ENCODE measurements at places on chromosomes 6 and 20. TPM values are rescaled to one million over a fixed set of nuclear protein-coding genes. Genes with fewer than 3 reads are reported as not detected.
A peak's percentile ranks its signal among the peaks of the same experiment; 100 is the strongest.

DNA sequence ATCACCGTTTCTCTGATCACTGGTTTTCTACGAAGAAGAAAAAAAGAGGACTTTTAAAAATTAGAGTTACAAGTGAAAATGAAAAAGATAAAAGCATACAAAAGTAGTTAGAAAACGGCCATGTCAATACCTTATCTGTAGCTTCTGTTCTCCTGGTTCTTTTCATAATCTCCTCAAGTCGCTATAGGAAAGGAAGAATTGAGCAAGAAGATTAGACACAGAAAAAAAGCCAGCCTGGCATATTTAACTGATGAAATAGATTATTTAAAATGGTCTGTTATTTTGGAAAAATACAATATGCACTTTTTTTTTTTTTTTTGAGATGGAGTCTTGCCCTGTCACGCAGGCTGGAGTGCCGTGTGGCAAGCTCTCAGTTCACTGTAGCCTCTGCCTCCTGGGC lies 70.2 kb upstream of the BCLAF1 start:
- DNase-seq = no peak

Gene SGK2
- total RNA-seq = not detected

DNA sequence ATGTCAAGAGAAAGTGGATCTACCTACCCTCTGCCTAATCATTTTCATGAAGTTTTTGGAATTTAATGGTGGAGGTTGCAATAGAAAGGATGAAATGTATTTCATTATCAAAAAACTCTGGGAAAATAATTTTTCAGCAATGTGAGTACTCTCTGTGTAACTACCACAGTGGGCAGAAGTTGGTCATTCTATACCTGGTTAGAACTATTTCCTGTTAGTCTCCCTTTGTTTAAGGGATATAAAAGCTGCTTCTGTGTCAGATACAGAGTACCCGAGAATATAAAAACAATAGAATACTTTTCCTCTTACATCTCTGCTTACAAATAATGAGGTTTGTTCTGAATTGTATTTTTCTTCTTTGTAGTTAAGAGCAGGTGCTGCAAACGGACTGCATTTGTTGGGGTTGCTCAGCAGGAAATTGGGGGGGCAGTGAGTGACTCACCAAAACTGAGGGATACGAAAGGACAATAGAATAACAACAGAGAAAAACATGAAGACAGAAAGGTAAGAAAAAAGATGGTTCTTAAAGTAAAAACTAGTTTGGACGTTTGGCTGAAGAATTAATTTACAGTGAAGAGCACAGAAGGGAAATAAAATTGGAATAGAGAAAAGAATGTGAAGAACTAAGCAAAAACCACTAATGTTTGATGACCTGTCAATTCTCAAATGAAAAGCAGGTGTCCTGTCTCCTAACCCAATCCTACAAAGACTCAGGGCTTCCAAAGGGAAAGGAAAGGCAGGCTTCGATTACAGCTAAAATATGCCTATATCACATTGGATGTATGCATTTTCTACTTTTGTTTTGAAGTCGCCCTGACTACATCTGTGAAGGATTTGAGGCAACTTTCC lies 703.1 kb downstream of the RFPL4B start:
- DNase-seq = no peak

GRCh38 chr20:54083459-54083858 lies 13.1 kb upstream of the BCAS1 start:
- no peak for DNase-seq

GRCh38 chr6:168371981-168372711 lies 52.6 kb upstream of the DACT2 start:
- DNase-seq = no peak

DNA sequence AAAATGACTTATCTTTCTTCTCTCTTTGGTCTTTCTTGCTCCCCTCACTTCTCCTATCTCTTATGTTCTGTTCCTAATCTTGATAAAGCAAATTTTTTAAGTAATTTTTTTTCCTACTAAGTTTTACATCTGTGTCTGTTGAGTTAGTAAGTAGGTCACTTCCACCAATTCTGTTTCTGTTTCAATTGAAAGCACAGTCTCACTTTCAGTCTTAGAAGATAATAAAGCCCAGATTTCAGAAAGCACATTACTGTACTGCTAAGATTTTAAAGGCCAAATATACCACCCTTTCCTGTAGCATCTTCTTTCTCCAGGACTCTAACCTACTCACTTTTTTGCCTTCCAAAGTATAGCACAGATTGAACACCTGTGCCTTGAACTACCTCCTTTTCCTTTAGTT lies 866.1 kb upstream of the ADGRB3 start:
- no peak for DNase-seq

GRCh38 chr6:155693573-155694418 lies 238.2 kb upstream of the NOX3 start:
- DNase-seq = no peak

DNA sequence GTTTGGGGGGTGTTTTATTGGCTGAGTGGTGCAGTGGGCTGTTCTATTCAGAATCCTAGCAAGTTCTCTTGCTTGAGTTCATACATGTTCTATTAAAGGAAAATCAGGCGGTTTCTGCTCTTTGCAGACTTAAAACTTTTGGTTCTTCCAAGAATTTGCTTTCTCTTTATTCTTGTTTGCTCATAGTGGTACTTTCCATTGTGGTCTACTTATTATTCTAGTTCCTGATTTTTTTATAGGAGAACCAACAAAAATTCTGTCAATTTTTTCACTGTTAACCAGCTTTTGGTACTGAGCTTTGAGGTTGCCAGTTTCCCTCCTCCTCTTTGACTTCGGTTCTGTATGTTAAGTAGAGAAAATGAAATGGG lies 6.7 kb downstream of the AFDN start:
- no peak for DNase-seq

- DNase-seq = no peak
Observed at GRCh38 chr6:16403831-16404230, 165.4 kb downstream of the GMPR start.

DNA sequence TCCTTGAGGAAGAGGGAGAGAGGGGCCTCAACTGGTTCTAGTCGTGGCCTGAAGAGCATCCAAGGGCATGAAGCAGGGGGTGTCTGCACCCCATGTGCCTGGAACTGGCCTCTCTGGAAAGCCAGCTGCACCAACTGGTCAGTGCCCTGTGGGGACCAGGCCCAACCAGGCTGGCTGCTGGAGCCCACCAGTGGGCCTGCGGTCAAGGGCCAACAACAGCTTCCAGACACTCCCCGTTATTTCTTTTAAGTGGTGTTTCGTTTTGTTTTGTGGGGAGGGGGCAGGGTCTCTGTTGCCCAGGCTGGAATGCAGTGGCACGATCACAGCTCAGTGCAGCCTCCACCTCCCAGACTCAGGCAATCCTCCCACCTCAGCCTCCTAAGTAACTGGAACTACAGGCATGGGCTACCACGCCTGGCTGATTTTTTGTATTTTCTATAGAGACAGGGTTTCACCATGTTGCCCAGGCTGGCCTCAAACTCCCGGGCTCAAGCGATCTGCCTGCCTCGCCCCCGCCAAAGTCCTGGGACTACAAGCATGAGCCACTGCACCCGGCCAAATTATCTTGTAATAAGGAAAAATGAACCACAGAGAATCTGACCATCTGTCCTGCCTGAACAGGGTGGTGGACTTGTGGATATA lies 11.9 kb upstream of the C20orf144 start:
- no peak for DNase-seq

DNA sequence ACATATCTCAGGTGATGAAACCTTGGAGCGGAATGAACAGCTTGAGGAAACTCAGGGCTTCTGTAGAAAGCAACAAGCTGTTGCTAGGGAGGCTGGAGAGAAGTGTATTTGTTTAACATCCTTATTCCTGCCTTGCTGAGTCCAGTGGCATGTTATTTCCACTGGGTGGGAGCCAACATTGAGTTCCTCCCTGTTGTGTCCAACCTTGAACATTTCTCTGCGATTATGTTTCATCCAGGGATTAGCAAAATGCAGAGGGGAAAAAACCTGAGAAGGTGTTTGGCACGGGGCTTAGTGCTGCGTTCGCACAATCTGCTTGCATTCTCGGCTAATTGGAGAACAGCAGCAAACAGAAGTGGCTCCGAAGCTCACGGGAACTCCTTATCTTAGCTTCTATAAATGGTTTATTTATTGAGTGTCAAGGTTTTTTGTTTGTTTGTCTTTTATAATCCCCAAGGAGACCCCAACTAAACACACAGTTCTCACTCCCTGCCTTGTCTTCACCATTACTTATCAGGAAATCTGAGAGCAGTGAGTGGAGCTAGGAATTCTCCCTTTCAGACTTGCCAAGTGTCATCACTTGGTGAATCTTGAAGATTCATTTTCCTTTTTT lies 412.8 kb downstream of the CDC5L start:
- no peak for DNase-seq

Gene KCNK15
- 0.13 TPM for total RNA-seq

DNA sequence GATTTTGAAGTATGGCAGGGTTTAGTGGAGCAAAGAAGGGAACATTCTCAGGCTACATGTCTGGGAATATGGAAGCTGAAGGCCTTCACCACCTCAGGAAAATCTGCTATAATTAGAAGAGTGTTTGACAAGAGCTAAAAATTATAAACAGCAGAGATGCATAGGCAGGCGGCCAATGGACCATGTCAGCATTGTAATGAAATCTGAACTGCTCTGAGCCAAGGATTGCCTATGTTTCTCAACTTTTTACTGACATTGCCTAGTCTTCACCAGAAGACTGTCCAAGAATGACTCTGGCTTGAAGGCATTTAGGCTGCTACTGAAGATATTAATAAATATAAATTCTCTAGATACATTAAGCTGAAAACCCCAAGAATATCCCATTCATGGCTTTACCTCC lies 84.1 kb downstream of the C6orf52 start:
- DNase-seq = no peak

DNA sequence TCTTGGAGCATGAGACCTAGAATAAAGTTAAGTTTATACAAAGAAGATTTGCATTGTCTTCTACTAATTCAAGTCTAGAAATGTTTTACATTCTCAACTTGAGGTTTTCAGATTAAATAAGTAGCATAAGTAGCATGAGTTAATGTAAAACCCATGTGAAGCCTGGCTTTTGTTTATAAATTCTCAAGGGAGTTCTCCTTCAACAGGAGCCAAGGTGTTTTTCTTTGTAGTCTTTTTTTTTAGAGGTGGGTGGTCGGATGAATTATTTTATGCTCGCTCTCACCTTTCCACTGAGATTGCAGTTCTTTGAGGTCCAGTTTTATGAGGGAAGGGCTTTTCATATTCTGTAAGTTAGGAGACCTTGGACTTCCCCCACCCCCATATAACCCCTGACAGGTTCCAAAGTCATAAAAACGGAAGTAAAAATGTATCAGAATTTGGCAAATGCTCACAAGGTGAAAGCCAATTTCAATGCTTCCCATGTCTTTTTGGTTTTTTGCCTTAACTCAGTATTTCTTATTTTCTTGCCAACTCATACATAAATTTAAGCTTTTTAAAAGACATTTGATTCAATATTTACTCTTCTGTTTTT lies 244.3 kb upstream of the ASCC3 start:
- no peak for DNase-seq

Gene CST9L
- total RNA-seq = not detected

DNA sequence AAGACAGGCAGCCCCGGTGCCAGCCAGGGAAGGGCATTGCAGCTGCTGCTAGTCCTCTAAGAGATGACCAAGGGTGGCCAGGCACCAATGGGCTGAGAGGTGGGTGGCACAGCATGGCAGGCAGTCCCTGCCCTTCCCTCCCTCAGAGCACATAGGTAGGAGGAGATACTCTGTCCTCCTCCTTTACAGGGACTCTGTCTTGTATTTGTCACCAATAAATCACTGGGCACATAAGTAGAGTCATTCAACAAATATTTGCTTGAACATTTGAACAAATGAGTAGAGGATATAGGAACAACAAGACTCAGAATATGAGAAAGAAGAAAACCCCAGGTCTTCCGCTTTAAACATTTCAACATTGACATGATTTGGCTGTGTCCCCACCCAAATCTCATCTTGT lies 69.4 kb upstream of the CLDN20 start:
- DNase-seq = no peak

Gene PDE7B
- total RNA-seq = 7.1 TPM

Gene USP49
- total RNA-seq = 1.8 TPM

GRCh38 chr6:14822012-14822553 lies 423.8 kb upstream of the JARID2 start:
- DNase-seq = no peak

DNA sequence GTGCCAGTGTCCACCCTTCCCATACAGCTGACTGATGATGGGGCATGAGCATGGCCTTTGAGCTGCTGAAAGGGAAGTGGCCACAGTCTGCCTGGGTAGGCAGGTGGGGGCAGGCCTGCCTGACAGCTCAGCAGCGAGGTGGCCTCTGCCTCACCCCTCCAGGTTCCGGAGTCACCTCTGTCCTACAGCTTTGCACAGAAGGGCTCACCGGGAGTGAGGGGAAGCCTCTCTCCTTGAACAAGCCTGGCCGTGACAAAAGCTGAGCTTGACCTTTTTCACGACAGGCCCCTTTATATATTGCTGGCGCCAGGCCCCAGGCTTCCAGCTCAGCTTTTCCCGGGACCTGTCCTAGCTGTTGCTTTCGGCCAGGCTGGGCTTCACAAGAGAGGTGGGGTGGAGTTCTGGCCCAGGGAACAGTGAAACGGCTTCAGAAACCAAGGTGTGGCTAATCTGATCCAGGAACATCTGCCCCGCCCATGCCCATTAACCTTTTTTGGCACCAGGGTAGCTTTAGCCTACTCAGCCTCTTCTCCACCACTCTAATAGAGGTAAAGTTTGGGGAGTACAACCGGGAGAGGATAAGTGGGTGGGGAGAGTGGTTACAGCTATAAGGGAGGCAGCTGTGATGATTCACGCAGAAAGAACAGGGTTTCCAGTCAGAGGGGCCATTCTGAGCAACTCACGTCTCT lies 42.9 kb downstream of the C6orf132 start:
- no peak for DNase-seq

- DNase-seq = peak; percentile 59
Observed at GRCh38 chr6:81465859-81466258, 286.6 kb downstream of the TENT5A start.

Gene PRR18
- total RNA-seq = not detected

Gene MCCD1
- not detected for total RNA-seq

Gene DLL1
- total RNA-seq = 0.13 TPM

- no peak for DNase-seq
Observed at GRCh38 chr6:12963567-12963966, 247.0 kb downstream of the PHACTR1 start.

DNA sequence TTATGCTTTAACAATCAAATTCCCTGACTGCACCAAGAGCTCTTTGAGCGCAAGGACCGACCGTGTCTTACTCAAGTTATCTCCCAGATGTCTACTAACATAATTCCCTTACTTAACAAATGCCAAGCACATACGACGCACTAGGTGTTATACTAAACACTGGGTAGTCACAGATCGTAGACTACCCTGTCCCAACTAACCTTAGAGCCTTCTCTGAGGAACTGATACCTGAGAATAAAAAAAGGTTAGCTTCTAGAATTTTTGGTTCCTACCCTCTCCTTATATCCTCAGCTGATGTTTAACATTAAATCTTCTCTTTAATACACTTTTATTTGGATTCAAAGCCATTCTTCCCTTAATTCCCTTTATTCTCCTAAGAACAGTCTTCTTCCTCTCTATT lies 38.5 kb downstream of the EPB41L2 start:
- DNase-seq = no peak

DNA sequence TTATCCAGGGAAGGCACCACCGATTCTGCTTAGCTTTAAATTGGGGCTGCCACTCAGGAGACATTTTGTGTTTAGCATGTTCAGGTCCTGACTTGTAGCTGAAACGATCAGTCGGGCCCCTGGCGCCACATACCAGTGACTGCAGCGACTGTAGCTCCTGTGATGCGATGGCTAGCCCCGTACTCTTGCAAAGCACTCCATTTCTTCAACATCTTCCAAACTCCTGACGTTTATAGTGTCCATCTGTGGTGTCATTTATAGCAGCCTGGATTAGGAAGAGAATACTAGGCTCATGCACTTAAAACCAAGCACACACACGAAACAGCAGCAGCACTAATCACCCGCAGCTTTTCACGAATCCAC lies 13.0 kb downstream of the POU3F2 start:
- no peak for DNase-seq

Data from SK-MEL-5 (cell line).